ENCODE measurements at places on chromosomes 2 and 18. TPM values are rescaled to one million over a fixed set of nuclear protein-coding genes. Genes with fewer than 3 reads are reported as not detected.

ANKRD29 gene
- not detected for total RNA-seq

POU3F3 gene
- not detected for total RNA-seq

ARHGAP15 gene
- total RNA-seq: 56.2 TPM

- H3K4me3 ChIP-seq: no peak overlapping the region
- H3K4me1 ChIP-seq: no peaks in the 10 kb centered on the region
- DNase-seq: no peak
- no peak overlapping the region for H3K27ac ChIP-seq
- peaks cover 4% of the 10 kb centered on the region for H3K27me3 ChIP-seq
Observed at GRCh38 chr2:47639467-47639866, 143.5 kb upstream of the MSH6 start.

DNA sequence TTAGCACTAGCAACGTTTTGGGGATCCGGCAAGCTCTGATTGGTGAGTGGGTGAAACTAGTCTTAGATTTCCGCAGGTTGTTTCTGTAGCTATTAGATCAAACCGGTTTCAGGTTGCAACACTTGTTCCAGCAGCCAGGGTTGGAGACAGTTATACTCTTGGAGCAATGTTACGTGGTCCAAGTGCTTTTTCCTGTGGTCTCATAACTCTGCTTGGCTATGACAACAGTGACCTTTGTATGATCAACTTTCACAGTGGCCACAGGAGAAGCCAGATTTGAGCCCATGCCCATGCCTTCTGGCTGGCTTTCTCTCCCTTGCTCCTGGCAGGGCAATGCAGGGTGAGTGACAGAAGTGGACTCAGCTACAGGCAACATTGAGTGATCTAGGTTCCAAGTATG is 84.5 kb upstream of the TAF1B start:
- H3K27ac ChIP-seq: peak overlapping the region; percentile 9
- no peak overlapping the region for H3K4me3 ChIP-seq
- peaks cover 39% of the 10 kb centered on the region for H3K4me1 ChIP-seq
- peaks cover 36% of the 10 kb centered on the region for H3K27me3 ChIP-seq
- no peaks in the 10 kb centered on the region for H3K36me3 ChIP-seq

DNA sequence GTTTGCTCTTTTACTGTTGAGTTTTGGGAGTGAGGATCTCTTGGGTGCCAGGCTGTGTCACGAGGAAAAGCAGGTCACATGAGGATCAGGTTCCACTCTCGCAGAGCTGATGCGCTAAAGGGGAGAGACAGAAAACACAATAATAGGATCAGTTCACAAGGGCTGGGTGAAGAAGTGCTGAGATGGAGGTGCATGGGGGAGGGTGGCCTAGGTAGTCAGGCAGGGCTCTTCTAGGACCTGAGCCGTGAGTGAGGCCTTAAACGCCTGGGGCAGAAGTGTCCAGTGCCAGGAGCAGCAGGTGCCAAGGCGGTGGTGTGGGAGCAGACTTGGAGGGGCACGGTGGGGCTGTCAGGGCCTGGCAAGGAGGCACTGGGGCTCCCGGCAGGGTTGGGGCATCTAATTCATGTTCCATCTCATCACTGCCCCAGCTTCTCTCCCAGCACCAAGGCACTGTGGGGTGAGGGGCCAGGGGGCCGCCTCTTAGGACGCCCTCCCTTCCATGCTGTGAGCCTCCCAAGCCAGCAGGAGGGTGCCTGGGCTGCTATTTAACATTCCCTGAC is 9.3 kb downstream of the KCNIP3 start:
- no peaks in the 10 kb centered on the region for H3K36me3 ChIP-seq
- no peaks in the 10 kb centered on the region for H3K27me3 ChIP-seq
- no peak for DNase-seq
- no peak overlapping the region for H3K4me3 ChIP-seq
- H3K4me1 ChIP-seq: no peaks in the 10 kb centered on the region

DNA sequence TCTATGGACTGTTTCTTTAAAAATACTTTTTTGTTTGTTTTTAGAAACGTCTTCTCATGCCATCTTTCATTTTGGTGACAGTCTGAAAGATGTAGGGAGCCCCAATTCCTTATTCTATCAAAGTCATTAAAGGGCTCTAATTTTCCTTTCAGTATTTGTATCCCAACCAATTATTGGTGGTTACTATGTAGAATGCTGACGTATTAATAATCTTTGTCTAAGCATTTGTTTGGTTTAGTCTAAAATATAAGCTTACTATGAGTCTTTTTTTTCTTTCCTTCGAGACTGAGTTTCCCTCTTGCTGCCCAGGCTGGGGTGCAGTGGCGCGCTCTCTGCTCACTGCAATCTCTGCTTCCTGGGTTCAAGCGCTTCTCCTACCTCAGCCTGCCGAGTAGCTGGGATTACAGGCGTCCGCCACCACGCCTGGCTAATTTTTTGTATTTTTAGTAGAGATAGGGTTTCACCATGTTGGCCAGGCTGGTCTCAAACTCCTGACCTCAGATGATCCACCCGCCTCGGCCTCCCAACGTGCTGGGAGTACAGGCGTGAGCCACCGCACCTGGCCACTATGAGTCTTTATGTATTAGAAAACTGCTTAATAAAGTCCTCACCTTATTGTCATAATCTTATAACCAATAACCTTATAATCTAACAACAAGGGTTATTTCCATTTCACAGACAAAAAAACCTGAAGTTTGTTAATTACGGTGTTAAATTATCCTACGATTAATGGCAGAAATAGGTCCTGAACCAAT is 849 bp upstream of the VRK2 start:
- no peaks in the 10 kb centered on the region for H3K27me3 ChIP-seq
- peaks cover 7% of the 10 kb centered on the region for H3K36me3 ChIP-seq
- DNase-seq: peak; percentile 62
- peaks cover 41% of the 10 kb centered on the region for H3K4me1 ChIP-seq
- H3K4me3 ChIP-seq: peak overlapping the region; percentile 92

- H3K27me3 ChIP-seq: no peaks in the 10 kb centered on the region
- H3K4me3 ChIP-seq: no peak overlapping the region
- DNase-seq: no peak
- peaks cover 11% of the 10 kb centered on the region for H3K36me3 ChIP-seq
- no peak overlapping the region for H3K27ac ChIP-seq
Observed at GRCh38 chr2:239048736-239049135, 200.9 kb downstream of the TWIST2 start.

Data from activated CD4-positive, alpha-beta T cell treated with anti-CD3 and anti-CD28 coated beads, Interleukin-2, amount 10 ng/mL, durations not matched to agents 24 days and 14 days (primary cell).